ENCODE measurements at places on chromosomes 5 and 9.
A peak's percentile ranks its signal among the peaks of the same experiment; 100 is the strongest.

- peak; percentile 67 for DNase-seq
These were observed 1.0 kb downstream of the FPGS start for GRCh38 chr9:127803507-127804352.

DNA sequence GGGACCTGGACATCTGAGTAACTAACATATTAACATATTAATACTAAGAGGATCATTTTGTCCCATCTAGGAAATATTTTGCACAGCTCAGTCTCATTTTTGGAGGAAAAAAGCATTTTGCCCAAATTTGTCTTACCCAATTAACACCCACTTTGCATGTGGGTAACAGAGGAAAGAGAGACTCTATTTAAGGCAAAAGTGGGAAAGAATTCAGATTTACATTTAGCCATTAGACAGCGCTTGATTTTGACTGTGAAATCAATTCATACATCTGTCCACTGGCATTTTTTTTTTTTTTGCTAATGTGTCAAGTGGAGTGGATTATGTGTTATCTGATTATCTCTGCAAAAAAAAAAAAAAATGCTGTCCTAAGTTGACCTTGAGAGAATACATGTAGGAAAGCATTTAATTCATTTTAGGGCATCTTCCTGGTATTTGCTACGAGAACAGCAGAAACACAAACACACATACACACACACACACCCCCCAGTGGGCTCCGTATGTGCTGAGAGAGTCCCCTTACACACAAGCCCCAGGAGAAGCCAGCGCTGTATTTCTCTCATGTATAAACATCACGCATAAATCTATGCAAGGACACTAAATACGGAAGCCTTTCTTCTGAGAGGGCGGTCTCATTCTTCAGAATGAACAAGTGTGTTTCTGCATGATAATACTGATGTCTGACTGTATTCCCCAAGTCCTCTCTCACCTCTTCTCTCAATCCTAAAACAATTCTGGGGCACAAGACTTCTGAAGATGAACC lies 202.0 kb upstream of the KLF9 start:
- no peak for DNase-seq

- peak; percentile 42 for DNase-seq
These were observed 65.8 kb downstream of the NDUFAF2 start for GRCh38 chr5:61010467-61011454.

GRCh38 chr5:56026863-56027300 lies 32.1 kb upstream of the IL6ST start:
- peak; percentile 65 for DNase-seq

- no peak for DNase-seq
These were observed 1026.3 kb downstream of the TAF11L14 start for GRCh38 chr5:18660511-18660910.

GRCh38 chr5:158854260-158854783 lies 245.4 kb downstream of the EBF1 start:
- no peak for DNase-seq

DNA sequence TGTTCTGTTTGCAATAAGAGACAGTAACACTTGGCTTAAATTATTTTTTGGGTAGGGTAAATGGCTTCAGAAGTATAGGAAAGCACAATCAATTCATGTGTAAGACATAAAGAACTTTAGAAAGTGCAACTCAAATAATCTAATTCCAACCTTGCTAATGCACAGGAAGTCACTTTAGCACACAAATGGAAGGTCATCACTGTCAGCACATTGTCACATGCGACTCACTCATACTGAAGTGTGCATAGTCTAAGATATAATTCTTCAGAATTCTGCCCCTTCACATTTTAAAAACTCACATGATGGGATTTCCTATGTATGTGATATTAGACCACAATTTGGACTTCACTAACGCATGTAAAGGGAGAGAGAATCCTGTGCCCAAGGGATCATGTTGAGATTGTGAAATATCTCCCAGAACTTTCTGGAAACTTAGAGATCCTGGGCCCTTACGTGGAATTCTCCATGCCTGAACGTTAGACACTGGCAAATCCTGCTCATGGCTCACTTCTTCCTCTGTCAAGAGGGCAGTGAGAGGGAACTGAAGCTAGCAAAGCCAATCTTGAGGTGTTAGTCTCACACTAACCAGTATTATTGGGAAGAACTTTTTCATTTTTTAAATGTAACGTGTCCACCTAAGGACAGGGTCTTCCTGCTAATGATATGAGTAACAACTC lies 403.2 kb upstream of the PTGER4 start:
- no peak for DNase-seq

- no peak for DNase-seq
These were observed 8.8 kb downstream of the KCNV2 start for GRCh38 chr9:2725898-2726649.

Data from suppressor macrophage (primary cell).